NCI-H82 (cell line): ENCODE measurements at places on chromosomes 3 and 15.
A peak's percentile ranks its signal among the peaks of the same experiment; 100 is the strongest.

GRCh38 chr3:149501524-149501923, 27.0 kb downstream of the TM4SF4 start:
- DNase-seq, result no peak

DNA sequence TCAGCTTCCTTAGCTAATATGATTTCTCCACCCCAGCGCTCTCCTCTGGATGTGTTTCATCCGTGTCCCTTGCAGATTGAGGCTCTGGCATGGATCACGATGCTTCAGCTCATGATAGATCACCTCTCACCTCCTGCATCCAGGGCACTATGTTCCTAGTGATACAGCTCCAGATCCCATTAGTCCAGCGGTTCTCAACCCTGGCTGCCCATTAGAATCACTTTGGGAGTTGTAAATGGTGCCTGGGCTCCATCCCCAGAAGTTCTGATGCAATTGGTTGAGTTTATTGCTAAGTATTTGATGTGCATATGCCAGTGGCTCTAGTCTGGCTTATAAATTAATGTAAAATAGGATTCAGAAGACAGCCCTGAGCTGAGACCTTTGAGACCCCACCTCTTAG, 34.5 kb downstream of the INSYN1 start:
- DNase-seq, result no peak

DNA sequence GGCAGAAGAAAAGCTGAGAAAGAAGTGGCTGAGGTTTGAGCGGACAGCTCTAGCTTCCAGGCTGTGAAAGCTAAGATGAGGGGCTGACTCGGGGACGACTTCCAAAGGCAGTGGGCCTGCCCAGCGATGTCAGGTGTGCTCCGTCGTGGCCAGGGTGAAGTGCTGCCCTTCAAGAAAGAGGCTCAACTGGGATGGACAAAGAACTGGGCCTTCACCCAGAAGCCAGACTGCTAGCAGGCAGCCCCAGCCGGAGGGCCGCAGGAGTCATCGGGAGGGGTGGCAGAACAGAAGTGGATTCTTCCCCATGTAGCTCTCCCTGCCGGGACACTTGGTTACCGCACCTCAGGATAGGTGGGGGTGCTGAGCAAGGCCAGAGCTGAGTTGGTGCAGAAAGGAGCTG, 13.1 kb upstream of the SEC13 start:
- no peak for DNase-seq

- no peak for DNase-seq
These were observed 493.9 kb upstream of the ZNF385D start for GRCh38 chr3:22244761-22245521.

- DNase-seq, result no peak
These were observed 46.4 kb upstream of the C15orf61 start for GRCh38 chr15:67474405-67475110.

DNA sequence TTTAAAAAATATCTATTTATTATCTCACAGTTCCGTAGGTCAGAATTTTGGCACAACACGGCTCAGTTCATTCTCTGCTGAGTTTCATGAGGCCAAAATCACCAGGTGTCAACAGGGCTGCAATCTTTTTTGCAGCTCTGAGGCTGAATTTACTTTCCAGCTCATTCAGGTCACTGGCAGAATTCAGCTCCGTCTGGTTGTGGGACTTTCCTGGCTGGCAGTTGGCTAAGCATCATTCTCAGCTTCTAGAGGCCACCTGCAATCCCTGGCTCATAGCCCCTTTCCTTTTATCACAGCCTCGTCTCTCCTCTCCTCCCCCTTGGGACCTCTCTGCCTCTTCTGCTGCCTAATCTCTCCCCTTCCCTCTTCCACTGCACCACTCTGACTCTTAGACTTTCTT, 174.0 kb upstream of the WNT5A start:
- DNase-seq, result no peak

- no peak for DNase-seq
These were observed 92.7 kb upstream of the PRICKLE2 start for GRCh38 chr3:64318001-64318400.

DNA sequence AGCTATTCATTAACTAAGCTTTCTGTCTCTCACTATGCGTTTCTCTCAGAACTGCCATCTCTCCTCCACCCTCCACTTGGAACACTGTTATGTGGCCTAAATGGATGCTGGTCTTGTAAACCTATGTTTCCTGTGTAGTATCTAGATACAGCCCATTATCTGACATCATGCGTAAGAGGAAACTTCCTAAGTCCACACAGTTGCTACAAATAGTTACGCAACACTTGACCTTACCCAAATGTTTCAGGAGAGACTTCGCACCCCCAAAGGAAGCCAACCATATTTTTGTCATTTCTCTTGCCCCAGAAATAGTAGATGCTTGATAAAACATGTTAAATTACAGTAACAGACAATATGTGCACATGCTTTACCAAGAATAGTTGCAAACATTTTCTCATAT, 87.2 kb upstream of the TPRG1 start:
- no peak for DNase-seq

DNA sequence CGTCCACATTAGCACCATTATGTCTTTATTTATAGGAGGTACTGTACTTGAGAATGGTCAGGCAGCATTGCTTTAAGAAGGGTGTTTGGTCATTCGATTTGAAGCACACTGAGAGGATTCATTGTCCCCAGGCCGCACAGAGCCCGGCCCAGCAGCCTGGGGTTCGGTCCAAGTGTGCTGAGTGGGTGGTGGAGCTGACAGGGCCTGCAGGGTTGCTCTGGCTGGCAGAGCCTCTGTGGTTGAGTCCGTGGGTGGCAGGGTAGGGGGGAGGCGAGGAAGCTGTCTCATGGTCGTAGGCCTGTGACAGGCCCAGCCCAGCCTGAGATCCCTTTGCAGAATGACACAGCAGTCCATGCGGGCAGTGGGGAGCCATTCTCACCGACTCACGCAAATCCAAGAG, 227.7 kb upstream of the TOPAZ1 start:
- DNase-seq, result no peak

DNA sequence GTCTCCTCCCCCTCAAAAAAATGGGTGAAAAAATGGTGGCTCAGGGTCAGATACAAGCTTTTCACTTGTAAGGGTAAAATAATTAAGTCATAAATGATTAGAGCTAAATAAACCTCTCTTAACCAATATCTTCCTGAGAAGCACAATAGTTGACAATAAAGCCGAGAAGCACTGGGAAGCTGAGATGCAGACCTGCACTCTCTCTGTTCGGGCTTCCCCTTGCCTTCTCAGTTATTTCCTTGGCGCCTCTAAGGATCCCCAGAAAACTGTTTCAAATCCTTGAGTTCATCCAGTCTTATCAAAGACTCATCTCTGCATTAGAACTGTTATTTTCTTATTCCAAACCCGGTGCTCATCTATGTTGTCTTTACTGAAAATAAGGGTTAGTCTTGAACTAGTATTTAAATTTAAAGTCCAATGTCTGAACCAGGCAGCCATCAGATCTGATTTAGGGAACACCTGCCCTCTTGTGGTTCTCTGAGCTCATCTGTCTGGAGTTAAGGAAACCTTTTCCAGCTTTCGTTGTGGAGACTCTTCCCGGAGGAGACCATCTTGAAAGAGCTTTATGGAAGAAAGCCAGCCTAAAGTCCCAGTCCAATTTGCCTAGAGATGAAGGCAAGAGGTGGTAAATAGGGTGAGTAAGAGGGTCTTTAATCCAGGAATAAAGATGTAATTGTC, 256.4 kb upstream of the MCTP2 start:
- DNase-seq, result peak; percentile 67

GRCh38 chr15:52232327-52232726, 41.1 kb upstream of the GNB5 start:
- no peak for DNase-seq

- DNase-seq, result no peak
These were observed 335.9 kb downstream of the LPP start for GRCh38 chr3:188489639-188490405.

GRCh38 chr15:73371812-73372211, 3.1 kb upstream of the HCN4 start:
- no peak for DNase-seq

DNA sequence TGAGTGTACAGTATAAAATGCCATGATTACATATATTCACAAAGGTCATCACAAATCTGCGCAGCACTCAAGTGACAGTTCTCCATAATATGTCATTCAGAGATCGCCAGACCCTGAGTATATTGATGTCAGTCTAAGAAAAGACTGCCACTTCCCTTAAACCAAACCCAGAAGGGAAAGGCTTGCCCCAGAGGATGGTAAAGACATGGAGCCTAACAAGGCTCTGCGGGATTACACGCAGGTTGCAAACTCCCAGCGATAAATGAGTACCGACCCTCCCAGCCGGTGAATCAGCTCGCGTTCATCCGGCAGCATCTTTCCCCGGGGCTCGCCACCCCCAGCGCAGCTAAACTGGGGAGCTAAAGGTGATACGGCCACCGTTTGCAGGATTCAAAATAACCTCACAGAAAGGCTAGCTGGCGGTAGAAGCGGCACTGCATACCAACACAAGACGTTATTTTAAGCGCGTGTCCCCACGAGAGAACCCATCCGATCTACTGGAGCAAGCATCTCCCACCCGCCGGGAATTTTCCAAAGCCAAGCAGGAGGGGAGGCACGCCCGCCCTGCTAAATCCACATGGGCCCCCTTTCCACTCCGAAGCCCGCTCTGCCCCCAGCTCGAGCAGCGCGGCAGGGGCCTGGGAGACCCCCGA, 643 bp downstream of the MYO5A start:
- DNase-seq, result peak; percentile 65

- DNase-seq, result peak; percentile 41
These were observed 92.5 kb downstream of the ADAMTS9 start for GRCh38 chr3:64595253-64595694.

- no peak for DNase-seq
These were observed 218.9 kb downstream of the PLOD2 start for GRCh38 chr3:145942052-145942451.

DNA sequence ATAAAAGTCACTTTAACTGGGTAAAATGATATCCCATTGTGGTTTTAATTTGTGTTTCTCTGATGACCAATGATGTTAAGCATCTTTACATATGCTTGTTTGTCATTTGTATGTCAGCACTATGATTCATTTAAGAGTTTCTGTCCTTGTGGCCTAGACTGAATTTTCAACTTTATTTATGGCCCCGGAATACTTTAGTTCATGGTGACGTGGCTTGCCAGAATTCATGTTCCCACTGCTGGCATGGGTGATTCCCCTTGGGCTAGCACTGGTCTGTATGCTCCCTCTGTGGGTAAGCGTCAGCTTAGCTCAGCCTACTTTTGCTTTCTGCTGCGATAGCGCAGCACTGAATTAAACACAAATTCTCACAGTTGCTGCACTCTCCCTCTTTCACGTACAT, 436.3 kb upstream of the SGO1 start:
- no peak for DNase-seq

DNA sequence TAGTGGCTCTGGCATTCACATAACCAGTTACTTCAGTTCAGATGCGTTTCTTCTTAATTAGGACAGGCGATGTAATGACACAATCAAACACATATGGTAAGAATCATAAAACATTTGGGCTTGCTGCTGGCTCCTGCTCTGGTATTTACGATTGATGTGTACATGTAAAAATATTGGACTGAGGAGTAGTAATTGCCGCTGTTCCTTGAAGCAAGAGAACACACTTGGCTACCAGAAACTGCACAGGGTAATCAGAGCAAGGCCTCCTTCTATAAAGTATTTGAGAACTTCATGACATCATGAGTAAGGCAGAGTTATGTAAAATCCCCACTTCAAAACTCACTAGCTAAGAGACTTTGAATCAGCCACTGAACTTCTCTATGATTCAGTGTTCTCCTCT, 158.1 kb downstream of the SSR3 start:
- DNase-seq, result no peak

DNA sequence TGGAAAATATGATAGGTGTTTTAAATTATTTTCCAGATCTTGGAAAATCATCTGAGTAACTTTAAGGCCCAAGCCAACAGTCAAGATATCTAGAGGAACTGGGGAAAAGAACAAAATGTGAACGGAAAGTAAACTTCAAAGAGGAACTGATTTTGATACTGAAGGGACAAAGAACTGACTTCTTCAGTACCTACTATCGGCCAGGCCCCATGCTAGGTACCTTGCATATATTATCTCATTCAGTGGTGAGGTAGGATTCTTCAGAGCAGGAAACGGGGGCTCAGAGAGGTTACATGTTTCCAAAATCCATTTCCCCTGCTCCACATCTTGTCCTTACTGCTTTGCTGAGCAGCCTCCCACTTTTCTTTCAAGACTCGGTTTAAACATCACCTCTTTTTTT, 9.8 kb upstream of the ZNF710 start:
- DNase-seq, result no peak

DNA sequence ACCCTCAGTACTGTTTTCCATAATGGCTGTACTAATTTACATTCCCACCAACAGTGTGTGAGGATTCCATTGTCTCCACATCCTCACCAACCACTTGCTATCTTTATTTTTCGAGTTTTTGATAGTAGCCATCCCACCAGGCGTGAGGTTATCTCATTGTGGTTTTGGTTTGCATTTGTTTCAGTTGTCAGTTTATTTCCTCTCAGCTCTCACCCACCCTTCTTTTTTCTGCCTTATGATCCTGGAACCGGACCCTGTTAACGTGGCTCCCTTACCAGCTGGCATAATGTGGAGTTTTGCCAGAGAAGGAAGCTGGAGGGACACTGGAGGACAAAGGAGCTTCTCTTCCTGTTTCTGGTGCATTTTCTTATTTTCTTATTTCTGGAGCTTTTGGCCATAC, 25.1 kb upstream of the SH3GL3 start:
- no peak for DNase-seq

DNA sequence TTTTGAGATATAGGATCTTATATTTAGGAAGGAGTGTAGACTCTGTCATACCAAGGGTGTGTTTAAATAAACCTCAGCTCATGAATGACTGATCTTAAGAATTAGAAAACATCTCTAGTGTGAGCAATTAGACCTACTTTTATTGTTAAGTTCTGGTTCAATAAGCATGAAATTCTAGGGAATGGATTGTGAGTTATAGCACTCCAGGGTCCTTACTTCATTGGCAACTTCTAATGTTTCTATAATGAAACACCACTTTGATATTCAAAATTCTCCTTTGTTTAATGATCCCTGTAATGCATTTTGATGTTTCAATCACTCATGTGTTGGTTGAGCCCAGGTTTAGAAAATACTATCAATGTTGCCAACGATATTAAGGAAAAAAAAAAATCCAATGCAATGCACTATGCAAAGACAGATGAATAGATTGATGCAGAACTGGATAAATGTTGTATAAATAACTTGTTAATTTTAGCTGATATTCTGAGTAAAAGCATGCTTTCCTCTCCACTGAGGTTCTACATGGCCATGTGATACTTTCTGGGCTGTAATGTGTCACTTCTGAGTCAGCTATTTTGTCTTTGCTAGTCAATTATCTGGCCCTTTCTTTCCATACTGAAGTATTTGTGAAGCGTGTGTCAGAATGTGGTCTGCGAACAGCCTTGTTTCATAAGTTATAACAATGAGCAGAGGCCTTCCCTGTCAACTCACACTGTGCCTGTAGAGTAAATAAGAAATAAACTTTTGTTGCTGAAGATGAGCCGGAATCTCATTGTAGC, 1035.9 kb downstream of the PLOD2 start:
- no peak for DNase-seq

DNA sequence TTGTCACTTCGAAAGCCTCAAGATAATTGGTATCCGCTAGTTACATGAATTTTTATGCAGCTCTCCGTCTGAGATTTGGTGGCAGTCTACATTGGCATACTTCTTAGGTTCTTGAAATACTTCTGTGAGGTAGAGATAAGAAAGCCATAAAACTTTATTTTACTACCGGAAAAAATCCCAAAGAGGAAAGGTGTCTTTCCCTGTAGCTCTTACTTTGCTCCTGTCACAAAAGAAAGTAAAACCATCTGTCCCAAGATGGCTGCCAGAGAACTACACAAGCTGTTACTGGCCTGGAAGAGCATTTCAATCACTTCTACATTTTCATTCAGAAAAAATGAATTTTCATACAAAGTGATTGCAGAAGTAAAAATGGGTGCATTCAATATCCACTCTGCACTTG, 214.8 kb upstream of the ST8SIA2 start:
- no peak for DNase-seq

GRCh38 chr3:160544844-160545503, 20.4 kb downstream of the KPNA4 start:
- DNase-seq, result no peak
